ENCODE measurements at places on chromosomes 3 and 15.

DNA sequence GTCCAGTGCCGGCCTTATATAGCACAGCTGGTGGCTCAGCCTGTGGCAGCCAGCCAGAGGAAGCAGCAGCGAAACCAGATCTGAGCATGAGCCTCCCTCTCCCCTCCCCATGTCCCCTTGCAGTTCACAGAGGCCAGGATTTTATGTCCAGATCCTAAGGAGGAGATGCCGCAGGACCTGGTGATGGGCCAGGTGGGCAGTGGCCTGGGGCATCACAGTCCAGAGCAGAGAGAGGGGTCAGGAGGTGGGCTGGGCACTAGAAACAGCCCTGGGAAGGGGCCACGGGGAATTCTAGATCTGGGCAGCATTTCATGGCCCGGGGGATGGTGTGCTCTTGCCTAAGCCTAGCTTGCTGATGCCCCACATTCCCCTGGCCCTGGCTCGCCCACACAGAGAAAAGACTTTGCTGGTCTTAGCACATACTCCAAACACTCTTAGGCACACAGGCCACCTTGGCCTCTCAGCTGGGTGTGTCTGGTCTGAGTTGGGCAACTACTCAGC, 259 bp upstream of the CILP start:
- DNase-seq, result no peak

DNA sequence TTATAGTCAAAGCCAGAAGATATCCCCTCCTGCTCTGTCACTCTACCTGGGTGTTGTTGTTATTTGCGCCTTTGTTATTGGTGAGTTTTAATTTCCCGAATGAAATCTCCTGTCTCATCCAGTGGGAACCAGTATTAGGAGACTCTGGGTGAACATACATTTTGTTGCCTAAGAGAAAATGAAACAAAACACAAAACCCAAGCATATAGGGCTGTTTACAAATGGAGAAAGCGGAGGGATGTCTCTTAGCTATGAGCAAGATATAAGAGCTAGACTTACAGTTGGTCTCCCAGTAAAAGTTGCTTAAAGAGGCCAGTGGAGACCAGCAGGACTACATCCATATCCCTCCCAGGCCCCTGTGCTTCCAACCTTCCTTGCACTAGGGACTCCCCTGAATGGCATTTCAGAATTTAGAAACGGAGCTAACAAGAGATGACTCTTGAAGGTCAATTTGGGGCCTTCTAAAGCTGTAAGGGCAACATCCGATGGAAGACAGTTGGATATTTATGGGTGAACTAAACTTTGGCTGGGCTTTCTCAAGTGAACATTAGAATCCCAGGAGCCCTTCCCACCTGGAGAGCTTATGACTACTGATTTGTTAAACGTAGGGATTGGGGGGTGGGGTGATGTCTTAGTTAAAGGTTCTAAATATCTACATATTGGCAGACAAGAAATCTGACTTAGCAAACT, 2.7 kb downstream of the EOMES start:
- DNase-seq, result no peak

GRCh38 chr3:129687586-129688125, 81.2 kb upstream of the PLXND1 start:
- no peak for DNase-seq

DNA sequence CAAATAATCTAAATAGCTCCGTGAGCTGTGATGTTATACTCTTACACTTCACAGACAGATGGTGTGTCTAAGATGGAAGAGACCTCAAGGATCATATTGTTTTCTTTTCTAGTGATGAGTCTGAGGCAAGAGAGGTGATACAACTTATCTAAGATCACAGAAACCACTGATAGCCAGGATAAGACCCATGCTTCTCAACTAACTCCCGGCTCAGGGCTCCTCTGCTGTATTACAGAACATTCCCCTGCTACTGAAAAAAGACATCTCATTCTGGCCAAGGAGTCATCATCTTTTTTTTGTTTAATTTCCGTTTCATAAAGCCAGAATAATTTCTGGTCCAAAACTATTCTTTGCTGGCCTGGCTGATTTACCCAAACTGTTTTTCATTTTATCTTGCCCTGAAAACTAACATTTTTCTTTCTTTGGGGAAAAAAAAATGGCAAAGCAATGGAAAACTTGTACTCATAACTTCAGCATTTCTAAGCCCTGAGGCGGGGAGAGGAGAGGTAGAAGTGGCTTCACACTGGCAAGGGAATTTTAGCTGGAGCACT, 46.9 kb upstream of the GAP43 start:
- no peak for DNase-seq

GRCh38 chr3:136512381-136512780, 239.8 kb downstream of the STAG1 start:
- DNase-seq, result no peak

DNA sequence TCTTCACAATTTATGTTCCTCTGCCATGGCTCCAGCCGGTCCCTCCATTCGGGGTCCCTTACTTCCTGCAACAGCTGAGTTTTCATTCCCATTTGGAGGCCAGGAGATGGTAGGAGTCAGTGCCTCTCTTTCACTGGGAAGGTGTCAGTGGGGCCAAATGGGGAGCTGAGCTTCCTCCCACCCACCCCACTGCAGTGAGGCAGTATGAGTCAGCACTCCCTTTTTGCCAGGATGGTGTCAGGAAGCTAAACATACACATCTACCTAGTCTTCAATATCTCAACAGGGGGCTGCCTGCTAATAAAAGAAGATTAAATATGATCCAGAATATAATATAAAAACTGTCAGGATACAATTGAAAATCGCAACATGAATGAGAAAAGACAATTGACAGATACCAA, 12.7 kb upstream of the ACTC1 start:
- DNase-seq, result no peak

GRCh38 chr3:81764665-81765064, 3.2 kb upstream of the GBE1 start:
- DNase-seq, result no peak

- peak; percentile 87 for DNase-seq
Observed at GRCh38 chr15:84736375-84736774, 12.0 kb upstream of the ZNF592 start.

DNA sequence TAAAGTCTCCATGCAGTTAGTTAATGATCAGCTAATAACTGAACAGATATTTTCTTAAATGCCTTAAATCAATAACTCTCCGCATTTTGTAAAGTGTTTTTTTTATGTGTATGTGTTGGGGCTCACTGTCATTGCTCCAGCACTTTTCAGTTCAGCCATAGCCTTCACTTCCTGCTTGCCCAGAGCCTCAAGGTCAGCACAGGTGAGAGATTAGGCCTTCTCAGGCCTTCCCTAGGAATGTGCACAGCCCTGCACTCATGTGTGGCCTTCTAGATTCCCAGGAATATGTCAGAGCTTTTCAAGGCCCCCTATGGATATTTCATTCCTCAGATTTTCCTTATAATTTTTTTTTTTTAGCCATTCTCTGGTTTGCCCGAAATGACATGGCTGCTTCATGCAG, 77.6 kb upstream of the MANF start:
- no peak for DNase-seq

DNA sequence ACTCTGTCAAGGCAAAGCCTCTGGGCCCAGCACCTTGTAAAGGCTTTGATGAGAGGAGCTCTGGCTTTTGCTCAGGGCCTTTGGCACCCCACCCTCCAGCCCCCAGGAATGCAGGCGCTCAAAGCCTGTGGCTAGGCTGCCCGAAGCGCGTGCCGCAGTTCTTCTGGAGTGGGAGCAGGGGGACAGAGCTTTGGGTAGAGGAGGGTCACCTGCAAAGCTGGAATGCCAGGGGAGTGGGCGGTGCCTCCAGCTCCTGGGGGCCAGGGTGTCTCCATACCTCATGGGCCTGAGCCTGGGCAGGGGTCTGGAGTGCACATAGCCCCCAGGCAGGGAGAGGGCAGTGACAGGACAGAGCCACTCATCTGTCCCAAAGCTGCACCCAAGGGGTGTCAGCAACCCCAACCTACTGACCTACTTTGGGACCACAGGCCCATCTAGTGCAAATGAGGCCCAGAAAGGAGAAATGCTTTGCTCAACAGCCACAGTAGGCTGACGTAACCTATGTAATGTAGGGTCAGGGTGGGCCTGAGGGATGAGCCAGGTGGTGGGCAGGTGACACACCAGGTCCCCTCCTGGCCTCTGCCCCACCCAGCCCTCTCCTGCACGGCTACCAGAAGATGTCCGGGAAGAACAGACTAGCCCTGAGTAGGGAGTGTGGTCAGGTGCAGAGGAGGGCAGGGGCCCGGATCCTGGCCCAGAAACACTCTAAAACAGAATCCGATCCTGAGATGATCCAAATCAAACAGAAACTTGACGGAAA, 2.2 kb upstream of the CALML4 start:
- DNase-seq, result no peak

DNA sequence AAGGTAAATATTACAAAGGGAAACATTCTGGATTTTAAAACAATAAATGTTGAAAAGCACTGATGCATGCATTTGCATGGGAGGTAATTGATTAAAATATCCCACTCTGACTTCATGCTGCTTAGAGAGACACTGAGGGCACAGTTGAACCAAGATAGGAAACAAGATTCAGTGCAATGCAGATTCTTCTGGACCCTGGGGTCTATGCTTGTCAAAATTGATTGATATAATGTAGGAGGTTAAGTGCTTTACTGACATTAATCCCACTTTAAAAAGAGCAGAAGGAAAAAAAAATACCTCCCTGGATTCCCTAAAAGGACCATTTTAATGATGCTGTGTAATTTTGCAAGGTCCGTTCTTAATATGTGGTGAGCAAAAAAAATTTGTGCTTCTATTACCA, 454.2 kb downstream of the GABRB3 start:
- no peak for DNase-seq

DNA sequence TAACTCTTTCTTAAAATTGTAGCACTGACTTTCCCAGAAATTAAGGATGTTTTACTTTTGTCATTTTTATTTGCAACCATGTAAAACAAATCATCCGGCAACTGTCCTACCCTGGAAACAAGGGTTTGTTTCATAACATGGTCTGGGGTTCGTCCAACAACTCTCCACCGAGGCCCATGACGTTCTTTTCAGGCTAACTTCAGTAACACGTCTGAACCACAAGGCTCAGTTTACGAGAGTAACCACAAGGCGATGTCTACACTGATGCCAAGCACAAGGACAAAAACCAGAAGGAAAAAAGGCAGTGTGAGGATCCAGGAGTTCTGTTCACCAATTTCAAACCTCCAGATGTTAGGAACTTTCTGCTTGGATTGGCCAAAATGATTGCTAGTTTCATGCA, 546.1 kb downstream of the NTRK3 start:
- no peak for DNase-seq

DNA sequence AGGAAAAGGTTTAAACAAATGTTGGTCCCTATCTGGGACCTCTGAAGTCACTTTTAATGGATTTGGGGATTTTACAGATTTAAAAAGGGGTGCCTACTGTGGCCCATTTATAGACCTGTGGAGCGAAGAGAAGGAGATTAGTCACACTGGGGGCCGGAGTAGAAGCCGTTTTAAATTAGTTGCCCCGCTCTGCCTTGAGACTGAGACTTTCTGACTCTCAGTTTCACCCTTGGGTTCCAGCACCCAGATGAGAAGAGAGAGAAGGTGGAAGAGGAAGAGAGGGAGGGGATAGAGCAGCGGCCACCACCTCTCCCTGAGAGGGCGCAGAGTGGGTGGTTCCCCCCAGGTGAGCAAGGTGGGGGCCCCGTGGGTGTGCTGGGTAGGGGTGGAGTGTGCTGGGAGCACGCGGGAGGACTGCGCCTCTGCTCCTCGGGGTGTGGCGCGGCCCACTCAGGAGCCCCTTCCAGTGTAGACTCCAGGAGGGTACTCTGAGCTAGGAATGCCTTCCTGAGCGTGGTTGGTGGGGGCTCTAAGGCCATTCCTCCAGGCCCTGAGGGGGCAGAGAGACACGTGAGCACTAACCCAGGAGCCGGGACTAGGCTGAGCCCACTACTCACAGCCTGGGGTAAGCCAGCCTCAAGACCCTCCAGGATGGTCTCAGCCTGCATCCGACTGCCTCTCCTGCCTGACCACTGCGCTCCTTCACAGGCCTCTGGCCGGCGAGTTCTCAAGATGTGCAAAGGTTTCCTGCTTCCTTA, 32.6 kb upstream of the RAB6B start:
- DNase-seq, result no peak

- DNase-seq, result no peak
Observed at GRCh38 chr3:134991003-134991402, 195.9 kb downstream of the EPHB1 start.

- no peak for DNase-seq
Observed at GRCh38 chr3:175059788-175060187, 200.7 kb downstream of the NAALADL2 start.

GRCh38 chr15:83170474-83171165, 37.0 kb downstream of the HDGFL3 start:
- no peak for DNase-seq

DNA sequence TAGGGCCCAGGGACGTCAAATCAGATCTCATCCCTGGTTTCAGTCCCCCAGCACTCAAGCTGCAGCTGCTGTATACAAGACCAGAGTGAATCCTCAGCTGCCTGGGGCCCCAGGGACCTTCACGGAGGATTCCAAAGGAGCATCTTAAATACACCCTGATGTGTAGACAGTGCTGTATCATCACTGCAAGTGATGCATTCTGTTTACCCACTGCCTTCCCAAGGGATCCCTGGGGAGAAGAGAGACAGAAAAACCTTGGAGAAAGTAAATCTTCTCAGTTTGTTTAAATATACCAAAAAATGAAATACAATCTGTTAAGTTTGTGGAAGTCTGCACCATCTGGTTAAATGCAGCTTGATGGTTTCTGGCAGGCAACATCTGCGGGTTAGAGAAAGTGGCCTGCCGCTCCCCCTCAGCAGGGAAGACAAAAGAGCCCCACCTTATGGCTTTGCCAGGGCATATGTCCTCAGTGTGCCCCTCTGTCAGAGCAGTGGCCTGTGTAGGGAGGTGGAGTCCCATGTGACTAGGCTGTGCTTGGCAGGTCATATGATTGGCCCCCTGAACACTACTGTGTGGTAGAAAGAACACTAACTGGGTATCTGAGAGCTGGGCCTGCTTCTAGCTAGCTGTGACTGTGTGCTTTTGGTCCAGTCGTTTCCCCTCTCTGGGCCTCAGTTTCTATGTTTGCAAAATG, 222.2 kb upstream of the TRIM42 start:
- no peak for DNase-seq

DNA sequence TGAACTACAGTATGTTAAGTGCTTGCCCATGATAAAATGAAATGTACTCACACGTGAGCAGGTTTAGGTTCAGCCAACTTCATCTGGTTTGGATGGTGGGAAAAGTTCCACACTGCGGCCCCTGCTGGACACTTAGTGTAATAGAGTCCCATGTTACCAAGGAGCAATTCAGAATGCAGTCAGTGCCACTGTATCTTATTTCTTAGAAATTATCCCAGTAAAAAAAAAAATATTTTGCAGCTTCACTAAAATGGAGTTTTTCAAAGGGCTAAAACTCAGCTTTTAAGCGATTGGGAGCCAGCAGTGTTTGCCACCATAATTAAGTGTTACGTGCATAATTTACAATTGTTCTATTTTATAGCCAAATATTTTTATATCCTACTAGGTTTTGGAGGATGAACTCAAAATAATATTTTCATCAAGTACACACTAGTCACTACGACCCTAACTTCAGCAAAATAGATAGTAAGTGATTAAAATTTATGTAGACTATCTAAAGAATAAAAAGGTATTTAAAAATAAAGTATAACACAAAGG, 371.7 kb upstream of the GBE1 start:
- DNase-seq, result peak; percentile 23
